ENCODE measurements at places on chromosomes 2 and 18.
A peak's percentile ranks its signal among the peaks of the same experiment; 100 is the strongest.

- no peak for DNase-seq
Observed at GRCh38 chr2:96769814-96770213, 9.1 kb downstream of the CNNM4 start.

GRCh38 chr2:214765180-214765579, 44.3 kb downstream of the BARD1 start:
- DNase-seq = no peak

- DNase-seq = no peak
Observed at GRCh38 chr2:60376252-60376651, 177.2 kb downstream of the BCL11A start.

DNA sequence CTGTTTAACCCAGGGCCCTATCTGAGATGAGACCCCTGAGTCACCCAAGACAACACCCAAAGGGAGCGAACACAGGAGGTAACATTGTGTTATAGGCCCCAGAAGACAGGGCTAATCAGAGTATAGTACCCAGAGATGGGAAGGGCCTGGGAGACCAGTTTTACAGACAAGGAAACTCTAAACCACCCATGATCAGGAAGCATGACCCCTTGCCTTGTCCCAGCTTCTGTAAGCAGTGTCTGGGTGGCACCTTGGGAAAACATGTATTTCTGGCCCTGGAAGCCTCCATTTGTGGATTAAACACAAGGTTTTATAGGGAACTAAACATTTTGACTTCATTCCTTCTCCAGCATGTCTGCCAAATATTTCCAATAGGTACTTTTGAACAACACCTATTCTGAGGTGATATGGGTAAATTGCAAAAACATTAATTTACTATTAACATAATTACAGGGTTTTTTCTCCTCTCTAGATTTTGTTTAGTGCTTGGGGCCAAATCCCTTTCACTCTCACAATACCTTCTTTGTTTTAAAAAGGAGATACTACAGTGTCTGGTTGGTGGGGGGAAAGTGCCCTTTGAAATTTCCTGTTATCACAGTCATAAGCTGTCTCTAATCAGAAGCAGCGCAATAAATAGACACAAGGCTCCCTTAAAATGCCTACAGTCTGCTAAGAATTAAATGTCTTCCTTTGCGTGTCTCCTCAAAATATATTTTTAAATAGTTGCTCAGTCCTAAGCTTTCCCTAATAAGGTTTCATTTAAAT, 341.1 kb downstream of the BCL11A start:
- DNase-seq = peak; percentile 41

- no peak for DNase-seq
Observed at GRCh38 chr2:95074663-95075439, 46.8 kb downstream of the MRPS5 start.

DNA sequence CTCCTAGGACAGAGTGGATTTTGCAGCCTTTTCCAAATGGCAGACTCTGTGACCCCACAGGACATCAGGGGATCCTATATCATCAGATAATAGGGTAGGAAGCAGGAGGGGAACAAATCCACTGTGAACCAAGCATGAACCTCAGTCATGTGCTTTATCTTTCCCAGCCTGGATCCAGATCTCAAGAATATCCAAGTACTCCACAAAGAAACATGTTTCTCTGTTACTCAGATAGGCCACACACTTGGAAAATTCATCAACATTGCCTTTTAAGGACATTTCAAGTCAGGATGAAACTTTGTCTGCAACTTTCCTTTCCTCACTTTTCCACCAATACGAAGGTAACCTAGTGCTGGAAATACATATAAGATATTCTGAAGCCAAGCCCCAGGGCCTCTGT, 85.8 kb downstream of the RDH14 start:
- DNase-seq = no peak

- no peak for DNase-seq
Observed at GRCh38 chr2:197054437-197054836, 127.9 kb upstream of the PGAP1 start.

DNA sequence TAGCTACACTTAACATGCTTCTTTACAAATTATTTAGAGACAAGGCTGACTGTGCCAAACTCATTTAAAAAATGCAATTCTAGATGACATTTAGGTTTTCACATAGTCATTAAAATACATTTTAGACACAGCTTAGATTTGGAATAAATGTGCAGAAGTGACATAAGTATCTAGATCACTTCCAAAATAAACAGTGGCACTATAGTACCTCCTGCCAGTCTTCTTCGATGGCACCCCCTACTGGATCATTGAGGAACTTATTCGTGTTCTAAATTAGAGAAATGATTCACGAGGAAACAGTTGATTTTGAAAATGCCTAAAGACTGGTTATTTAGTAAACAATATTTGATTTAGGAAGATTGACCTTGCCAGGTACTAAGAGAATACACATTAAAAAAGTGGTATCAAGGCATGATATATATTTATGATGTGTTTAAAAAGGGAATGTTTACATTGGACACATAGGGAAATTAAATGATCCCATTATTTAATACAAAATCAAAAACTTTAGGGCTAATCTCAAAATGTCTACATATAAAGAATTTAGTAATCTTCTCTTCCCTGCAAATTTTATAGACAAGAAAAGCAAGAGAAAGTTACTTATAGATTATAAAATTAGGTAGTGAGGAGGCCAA, 323.9 kb downstream of the XIRP2 start:
- DNase-seq = peak; percentile 17

GRCh38 chr2:145555360-145555759, 1035.4 kb upstream of the ZEB2 start:
- no peak for DNase-seq

- no peak for DNase-seq
Observed at GRCh38 chr2:66814916-66815315, 380.0 kb downstream of the MEIS1 start.

- DNase-seq = no peak
Observed at GRCh38 chr2:173872714-173873113, 92.5 kb downstream of the SP3 start.

GRCh38 chr18:50076277-50076676, 118.7 kb downstream of the MYO5B start:
- no peak for DNase-seq

- no peak for DNase-seq
Observed at GRCh38 chr2:65320042-65320725, 92.6 kb downstream of the ACTR2 start.

DNA sequence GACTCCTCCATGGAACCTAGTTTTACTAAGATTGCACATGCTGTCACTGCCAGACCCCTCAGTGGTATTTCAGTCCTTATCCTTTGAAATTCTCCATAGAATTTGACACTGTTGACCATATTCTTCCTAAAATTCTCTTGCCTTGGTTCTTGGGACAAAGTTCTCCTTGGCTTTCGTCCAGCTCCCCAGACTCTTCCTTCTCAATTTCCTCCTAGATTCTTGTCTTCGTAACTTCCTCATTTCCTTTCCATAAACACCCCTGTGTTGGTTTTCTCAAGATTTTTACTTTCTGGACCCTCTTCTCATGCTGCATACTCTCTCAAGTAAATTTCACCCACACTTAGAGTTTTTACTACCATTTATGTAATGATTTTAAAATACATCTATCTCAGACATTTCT, 96.6 kb upstream of the TWSG1 start:
- no peak for DNase-seq

DNA sequence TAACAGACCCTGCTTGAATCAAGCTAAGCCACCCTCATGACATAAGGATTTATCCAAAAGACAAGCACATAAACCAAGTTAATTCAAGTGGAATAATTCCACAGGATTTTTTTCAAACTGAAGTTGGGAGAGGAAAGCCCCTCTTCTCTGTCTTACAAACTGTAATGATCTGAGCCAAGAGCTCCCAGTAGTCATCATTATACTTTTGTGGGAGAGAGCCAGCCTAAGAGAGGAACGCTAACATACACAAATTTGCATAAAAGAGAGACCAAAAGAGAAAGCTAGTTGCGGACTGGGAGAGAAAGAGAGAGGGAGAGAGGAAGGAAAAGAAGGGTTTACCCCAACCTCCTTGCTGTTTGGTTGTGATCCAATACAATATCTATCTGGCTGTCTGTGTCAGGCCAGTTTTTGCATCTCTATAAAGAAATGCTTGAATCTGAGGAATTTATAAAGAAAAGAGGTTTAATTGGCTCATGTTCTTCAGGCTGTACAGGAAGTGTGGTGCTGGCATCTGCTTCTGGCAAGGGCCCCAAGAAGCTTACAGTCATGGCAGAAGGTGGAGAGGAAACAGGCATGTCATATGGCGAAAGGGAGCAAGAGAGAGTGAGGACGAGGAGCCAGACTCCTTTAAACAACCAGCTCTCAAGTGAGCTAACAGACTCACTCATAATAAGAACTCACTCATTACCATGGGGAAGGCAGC, 20.8 kb upstream of the PUM2 start:
- no peak for DNase-seq

- no peak for DNase-seq
Observed at GRCh38 chr2:27802547-27802946, 31.0 kb downstream of the MRPL33 start.

- no peak for DNase-seq
Observed at GRCh38 chr2:10221443-10221842, 81.3 kb upstream of the HPCAL1 start.

- no peak for DNase-seq
Observed at GRCh38 chr2:175648577-175649063, 353.4 kb downstream of the LNPK start.

DNA sequence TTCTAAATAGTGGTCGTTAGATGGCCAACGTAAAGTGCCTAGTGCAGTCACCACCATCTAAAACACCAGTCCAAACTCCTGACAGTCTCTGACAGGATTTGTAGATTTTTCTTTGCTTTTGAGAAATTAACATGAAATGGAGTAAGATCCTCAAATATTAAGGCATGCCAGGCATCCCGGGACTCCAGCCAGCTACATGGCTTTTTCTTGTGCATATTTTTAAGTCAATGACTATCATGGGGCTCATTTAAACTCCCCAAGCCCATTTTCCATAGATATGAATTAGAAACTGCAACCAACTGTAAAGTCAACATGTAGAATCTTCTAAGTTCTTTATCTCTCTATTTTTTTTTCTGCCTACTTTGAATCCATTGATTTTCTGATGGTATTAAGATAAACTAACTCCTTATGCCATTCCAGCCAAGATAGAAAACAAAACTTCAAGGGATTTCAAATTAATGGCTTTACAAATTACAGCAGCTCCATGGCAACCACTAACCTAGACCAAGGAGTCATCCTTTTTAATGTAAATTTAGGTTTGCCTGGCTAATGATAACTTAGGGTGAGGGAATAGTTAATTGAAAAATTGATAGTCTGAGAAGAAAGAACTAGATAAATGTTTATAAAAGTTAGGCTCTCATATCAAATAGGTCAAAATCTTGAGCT, 764.1 kb upstream of the NXPH2 start:
- DNase-seq = no peak

- DNase-seq = no peak
Observed at GRCh38 chr2:160141419-160141818, 58.7 kb downstream of the ITGB6 start.

GRCh38 chr2:33316328-33316727, 160.1 kb upstream of the RASGRP3 start:
- no peak for DNase-seq

DNA sequence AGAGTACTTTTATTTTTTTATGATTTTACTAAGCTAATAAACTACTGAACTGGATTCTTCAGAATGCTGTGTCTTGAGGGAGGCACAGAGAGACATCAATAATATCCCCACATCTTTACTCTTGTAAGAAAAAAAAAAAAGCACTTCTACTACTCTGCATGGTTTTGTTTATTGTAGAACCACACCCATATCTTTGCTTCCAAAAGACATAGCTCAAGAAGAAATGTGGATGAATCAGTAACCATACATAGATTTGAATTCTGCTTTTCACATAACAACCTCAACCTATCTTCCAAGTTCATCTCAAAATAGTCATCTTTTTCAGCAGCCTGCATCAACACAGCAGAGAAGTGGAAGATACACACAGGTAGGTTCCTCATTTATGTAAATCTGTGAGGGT, 12.2 kb upstream of the COL5A2 start:
- no peak for DNase-seq

DNA sequence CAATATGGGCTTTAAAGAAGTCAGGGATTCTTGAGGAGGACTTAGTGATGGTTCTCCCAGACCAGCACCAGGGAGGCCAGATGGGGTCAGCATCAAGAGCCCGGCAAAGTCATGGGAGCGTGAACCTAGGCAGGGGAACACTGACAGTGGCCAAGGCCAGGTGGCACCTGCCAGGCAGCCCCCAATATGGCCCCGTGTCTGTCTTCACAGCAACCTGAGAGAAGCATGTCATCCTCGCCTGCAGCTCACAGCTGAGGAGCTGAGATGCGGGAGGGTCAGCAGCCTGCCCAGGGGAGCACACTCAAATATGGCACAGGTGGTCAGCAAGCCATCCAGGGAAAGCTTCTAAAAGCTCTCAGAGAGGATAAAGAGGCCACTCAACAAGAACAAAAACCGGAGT, 105.7 kb upstream of the GPC1 start:
- no peak for DNase-seq

DNA sequence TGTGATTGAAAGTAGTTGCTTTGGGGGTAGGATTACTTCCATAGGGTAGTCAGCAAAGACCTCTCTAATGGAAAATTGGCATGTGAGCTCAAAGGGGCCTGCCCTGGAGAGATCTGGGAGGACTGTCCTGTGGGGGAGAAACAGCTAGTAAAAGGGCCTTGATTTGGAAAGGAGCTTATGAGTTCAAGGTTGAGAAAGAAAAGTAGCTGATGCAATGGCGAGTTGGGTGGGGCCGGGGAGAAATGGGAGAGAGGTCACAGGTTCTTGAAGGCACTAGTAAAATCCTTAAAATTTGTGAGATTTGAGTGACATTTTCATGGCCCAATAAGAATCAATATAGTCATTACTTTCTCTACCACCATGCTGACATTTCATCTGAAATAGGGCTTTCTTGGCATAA, 82.0 kb upstream of the CCDC195 start:
- DNase-seq = no peak

DNA sequence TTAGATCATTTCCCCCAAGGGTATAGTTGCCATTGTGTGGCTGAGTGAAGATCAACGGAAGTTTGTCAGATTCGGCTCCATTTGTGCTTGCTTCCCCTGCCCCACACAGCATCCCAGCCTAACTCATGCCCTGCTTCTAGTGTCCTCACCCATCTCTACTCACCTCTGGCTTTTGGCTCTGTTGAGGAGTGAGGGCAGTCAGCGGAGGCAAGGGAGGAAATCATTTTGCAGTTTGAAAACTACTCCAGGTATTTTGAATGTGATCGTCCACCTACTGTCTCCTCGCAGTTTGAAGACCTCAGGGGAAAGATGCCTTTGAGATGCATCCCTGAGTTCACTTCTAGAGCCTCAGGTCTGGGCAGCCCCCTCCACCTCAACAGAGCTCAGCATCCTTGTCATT, 116.3 kb downstream of the FEZ2 start:
- DNase-seq = no peak

DNA sequence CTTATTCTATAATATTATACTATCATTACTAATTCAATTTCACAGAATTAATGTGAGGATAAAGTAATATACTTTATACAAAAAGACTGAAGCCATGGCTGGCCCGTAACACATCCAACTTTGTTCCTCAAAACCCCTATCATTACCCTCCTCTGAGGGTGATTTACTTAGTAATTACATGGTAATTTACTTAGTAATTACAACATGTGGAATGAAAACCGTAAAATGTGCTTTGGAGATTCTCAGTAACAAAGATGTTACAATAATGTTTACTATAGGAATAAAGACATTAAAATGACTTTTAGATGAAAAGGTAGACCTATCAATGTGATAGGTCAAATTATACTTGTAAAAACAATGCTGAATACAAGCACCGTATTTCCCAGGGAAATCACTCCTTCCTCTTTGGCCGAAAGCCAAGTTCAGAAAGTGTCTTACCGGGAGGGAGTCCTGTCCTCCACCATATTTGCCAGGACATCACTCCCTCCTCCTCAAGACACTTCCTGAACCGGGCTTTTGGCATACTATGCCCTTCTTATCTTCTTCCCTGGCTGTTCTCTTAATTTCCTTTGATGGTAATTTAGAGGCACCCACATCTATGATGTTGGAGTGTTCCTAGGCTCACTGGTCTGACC, 1047.8 kb downstream of the SOCS6 start:
- no peak for DNase-seq

Data from NCI-H1048 (cell line).